ENCODE measurements at places on chromosomes 4 and X.

GRCh38 chrX:110037178-110037577, 34.3 kb downstream of the TMEM164 start:
- DNase-seq: no peak

DNA sequence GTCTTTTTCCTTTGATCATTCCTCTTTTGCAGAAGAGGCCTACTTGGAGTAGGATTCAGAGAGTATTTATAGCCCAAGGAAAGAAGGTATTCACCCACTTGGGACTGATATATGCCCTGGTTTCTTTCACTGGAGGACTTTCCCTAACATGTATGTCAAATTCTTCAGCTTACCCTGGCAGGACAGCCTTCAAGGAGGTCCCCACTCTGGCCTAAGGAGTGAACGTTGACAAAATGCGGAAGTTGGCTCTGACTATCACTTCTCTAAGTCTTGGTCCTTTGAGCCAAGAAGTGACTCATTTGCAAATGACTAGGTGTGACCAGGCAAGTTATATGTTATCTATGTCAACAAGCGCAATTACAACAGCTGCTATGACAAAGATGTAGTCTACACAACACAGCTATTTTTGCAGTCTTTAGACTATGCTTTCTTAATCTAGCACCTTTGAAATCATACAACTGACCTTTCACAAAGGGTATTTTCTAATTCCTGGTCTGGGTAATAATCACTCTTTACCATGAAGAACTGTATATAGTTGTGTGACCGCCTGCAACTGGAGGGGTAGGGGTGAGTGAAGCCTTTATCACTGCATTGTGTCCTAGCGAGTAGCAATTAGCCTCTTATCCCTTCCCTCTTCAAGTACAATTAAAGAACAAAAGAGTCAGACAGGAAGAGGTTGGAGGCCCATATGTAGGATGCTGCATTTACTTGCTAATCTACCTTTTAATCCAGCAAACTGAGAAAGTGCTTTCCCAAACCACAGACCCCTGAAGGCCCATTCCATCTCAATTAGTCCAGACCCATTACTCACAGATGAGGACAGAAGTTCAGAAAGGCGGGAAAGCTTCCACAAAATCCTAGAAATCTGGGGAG, 50.1 kb downstream of the RASGEF1B start:
- no peak for DNase-seq

DNA sequence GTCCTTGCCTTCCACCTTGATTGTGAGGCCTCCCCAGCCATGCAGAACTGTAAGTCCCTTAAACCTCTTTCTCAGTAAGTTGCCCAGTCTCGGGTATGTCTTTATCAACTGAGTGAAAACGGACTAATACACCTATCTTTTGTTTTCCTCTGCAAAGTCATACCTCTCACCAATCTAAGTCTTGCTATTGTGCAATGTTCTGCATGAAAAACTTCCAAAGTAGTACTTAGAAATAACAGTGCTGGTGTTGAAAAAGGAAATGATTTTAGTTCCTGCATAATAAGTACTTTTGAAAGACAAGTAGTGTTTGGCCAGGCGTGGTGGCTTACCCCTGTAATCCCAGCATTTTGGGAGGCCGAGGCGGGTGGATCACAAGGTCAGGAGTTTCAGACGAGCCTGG, 573.5 kb downstream of the ANKRD50 start:
- no peak for DNase-seq

GRCh38 chr4:182695842-182696241, 221.3 kb downstream of the DCTD start:
- no peak for DNase-seq

DNA sequence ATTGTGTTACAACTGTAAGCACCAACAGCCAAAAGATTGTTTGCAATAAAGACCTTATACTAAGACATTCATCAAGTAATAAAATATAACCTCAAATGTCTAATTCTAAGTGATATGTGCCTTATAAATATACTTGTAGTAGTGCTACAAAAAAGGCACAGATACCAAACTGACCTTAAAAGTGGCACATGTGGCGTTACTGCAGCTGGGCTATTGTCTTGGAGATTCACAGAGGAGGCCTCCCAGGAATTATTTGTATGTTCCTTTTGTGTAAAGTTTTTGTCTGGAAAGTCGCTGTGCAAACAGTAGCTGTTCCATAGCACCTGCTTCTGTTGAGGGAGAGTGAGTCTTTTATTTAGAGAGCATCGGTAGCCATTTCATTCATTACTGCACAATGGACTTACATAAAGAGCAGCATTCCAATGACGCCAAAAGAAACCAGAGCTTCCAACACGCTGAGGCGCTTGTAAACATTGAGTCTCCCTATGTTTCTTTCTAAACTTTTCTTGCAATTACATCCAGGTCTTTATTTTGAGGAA, 143.7 kb downstream of the RPA4 start:
- peak; percentile 84 for DNase-seq

DNA sequence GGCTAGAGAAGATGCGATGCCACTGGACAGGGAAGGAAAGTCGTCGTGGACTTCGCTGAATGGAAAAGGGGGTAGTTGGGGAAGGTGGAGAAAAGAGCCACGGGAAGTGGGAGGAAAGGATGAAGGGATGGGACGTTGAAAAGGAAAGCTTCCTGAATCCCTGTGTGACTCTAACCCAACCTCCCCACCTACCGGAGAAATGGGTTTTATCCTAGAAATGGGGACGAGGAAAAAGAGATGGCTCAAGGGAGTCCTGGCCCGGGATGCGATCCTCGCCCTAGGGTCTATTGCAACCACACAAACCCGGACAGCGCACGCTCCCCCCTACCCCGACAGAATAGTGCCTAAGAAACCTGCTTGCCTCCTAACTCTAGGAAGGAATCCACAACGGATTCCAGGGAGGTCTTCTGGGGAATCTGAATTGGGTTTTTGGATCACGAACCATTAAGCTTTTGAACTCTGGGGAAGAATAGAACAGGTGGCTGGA, 738 bp upstream of the TSPAN5 start:
- DNase-seq: peak; percentile 57

DNA sequence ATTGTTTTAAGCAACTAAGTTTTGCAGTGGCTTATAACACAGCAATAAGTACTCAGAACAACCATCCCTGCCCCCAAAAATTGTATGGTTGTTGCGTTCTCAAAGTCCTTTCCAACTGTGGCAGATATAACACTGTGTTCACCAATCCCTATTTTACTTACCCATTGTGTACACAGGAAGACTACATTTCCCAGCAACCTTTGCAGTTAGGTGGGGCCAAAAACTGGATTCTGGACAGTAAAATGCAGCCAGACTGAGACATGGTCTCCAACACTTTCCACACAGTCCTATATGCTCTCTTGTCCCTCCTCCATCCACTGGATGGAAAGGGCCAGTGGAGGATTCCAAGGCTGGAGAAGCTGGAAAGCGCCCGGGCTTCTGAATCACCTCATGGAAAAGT, 523.6 kb downstream of the BCOR start:
- DNase-seq: no peak

DNA sequence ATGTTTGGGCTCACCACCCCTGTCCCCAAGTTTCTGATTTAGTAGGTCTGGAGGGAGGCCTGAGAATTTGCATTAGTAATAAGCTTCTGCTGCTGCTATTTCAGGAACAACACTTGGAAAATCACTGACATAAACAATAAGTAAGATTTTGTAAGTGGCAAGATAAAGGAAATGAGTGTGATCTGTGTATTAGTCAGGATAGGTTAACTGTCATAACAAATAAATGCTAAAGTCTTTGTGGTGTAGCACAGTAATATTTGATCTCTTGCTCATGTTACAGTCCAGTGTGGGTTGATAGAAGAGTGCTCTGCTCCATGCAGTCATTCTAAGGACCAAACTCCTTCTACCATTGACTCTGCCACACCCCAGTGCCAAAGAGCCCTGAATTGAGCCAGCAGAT, 67.0 kb downstream of the NHS start:
- DNase-seq: no peak

GRCh38 chr4:5796976-5797375, 86.0 kb downstream of the EVC start:
- no peak for DNase-seq

- DNase-seq: no peak
Measured at GRCh38 chr4:31964685-31965084, 1244.5 kb downstream of the PCDH7 start.

DNA sequence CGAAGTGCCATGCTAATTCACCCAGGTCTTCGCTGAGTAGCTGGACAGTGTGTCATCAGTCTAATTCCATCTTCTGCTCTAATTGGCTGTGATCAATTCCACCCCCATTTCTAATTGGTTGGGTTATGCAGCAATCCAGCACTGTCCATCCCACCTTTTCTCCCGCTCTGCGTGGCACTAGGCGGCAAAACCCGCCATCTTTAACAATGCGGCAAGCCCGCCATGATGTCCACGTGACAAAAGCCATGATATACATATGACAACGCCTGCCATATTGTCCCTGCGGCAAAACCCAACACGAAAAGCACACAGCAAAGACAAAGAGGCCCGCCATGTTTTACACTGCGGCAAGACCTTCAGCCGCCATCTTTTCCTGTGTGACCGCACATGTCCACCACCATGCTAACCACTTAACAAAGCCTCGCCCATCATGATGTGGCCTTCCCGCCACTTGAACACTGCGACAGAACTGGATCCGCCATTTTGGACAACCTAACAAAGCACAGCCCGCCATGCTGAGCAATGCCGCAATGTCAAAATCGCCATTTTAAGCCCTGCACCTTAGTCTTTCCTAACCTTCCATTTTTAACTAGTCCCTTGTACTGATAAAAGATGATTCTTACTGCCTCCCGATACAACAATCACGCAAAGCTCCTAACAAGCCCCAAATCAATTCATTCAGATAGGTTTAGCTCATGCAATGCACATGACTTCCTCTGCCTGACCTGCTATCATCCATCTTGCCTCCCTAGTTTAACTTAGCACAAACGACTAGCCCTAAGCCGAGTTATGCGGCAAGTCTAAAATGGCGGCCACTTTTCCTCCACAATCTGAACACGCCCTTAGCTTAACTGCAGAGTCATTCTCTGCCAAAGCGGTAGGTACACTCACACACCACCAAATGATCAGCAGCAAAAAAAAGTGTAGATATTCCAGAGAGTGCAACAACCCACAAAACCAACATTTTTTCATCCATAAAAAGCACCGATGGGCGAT, 288.3 kb downstream of the CHIC1 start:
- no peak for DNase-seq

- DNase-seq: peak; percentile 14
Measured at GRCh38 chr4:98232202-98232601, 29.0 kb upstream of the RAP1GDS1 start.

DNA sequence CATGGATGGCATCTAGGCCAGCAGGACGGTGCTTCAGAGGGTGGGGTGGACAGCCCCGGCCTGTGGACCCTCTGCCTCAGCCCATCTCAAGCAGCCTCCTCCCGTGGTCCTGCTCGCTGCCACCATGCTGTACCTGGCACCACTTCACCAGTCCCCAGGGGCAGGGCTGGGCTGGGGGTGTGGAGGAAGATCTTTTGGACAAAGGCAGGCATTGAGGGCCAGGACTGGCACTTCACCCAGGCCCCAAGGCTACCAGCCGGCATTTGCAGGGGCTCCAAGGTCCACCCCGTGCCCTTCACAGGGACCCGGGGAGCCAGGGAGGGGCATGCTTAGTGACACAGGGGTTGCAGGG, 713 bp downstream of the PLXNB3 start:
- no peak for DNase-seq

- DNase-seq: no peak
Measured at GRCh38 chr4:80216100-80216761, 18.9 kb downstream of the PRDM8 start.

DNA sequence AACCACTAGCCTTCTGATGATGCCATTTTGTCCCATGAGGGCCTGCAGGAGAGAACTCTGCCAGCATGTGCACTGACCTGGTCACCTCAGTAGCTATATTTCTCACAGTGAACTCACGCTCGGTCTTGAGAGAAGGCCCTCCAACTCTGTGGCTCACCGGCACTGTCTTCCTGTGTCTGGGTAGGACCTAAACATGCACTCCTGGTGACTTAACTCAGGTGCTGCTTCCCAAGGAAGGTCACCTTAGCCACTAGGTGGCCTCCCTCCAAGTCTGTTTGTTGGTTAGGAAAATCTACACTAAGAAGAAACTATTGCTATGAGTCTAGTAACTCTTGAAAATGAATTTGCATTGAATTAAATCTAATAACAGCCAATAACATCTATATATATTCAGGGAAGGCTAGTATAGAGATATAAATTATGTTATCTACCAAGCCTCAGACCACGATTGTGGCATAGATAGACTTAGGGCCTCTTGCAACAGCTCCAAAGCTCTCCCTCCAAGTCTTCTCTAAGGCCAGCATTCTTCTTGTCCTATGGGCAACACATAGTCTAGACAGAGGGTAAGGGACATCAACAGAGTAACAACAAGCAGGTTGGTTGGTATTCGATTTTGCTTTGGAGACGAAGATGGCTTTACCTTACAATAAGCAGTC, 24.7 kb downstream of the TLR10 start:
- DNase-seq: peak; percentile 63

GRCh38 chrX:30663322-30663721, 10.1 kb downstream of the GK start:
- DNase-seq: no peak

- no peak for DNase-seq
Measured at GRCh38 chrX:136856551-136856950, 24.0 kb downstream of the RBMX start.

DNA sequence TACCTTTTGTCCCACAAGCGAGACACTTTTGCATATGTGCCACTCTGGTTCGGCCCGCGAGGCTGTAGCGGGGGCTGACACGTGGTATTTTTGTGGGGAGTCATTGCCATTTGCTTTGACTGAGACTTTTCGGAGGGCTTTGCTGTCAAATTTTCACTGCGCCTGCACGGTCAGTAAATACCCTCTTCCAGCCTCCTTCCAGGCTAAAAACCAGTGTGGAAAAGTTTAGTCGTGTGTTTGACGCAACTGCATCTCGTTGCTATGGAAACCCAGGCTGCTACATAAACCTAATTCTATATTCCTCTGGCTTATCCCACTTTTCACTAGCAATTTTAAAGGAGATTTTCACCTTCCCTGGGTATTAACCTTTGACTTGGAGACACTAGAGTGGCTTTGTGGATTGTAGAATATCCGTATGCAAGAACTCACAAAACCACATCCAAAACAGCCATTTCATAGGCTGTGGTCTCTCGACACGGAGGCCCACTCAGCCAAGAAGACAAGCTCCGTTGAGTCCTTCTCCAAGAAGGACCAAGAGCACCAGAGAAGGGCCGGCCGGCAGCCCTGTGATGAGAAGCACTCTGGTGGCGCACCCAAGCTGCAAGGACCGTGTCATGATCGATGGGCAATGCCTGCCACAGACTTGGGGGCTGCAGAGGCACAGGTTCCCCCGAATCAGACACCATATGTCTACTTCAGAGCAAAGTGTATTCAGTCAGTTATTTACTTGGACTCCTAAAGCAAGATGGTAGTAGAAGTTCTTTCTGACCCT, 38.4 kb upstream of the ENPP6 start:
- no peak for DNase-seq

GRCh38 chr4:148852092-148852699, 410.0 kb upstream of the NR3C2 start:
- no peak for DNase-seq
